ENCODE measurements at places on chromosomes 12 and 14.

GRCh38 chr14:81401420-81402122 is 1.4 kb upstream of the STON2 start:
- no peak for DNase-seq

DNA sequence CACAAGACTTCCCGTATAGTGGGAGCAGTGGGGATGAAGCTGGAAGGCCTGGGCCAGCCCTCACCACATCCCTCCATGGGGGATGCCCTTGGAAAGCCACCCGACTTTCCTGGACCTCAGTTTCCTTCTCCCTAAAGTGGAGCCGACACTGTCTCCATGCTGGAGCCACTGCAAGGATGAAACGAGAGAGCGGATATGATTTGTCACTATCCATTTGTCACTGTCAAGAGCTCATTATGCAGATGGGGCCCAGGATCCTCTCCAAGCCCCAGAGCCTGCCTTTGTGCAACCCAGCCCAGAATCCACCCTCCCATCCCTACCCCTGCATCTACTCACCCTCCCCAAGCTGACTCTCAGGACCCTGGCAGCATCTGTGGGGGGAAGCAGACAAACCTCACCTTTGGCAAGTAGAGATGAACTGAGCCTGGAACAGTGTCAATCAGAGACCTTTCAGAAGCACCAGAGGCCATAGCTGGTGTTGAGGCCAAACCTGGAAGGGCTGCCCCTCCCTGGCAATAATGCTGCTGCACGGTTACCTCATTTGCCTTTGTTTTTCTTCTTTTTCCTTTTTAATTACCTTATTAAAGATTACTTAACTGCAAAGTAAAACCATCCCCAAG is 287.7 kb upstream of the RTL1 start:
- no peak for DNase-seq

DNA sequence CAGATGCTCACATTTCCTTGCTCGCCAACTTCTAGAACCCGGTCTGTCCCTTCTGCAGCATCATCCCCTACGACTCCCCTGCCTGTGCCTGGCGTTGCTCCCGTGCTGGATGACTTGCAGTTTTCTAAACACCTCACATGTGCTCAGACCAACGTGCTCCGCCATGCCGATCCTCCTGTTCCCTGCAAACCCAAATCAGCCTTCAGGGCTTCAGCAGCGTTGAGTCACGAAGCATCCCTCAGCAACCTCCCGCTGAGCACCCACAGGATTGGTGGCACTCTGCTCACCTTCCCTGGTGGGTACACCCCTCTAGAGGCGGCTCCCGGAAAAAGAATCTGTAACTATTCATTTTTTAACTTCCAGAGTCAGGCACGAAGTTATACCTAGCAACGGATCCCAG is 2.8 kb upstream of the PIWIL1 start:
- DNase-seq = no peak

DNA sequence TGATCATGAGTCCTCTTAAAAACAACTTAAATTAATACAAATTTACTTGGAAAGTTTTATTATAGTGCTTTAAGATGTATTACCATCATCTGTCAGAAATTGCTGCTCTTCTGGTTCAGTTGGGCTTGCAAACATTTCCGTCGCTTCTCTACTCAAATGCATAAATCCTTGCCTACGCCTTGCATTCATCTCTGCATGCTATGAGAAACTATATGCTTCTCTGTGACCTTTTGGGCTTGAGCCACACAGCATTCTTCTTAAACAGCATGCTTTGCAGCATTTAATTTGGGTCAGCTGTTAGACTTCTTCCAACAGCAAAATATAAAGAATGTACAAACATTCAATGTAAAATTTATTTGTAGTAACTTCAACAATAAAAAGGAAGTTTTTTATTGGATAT is 305.7 kb upstream of the FLRT2 start:
- no peak for DNase-seq

DNA sequence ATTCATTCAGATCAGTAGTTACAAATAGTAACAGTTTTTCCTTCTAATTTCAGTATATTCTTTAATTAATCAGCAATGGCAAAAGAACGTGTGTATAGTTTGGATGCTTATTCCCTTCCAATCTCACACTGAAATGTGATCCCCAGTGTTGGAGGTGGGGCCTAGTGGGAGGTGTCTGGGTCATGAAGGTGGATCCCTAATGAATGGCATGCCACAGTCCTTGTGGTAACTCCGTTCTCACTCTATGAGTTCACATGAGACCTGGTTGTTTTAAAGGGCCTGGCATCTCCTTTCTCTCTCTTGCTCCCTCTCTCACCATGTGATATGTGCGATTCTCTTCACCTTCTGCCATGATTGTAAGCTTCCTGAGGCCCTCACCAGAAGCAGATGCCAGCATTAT is 18.9 kb upstream of the SYNDIG1L start:
- no peak for DNase-seq

DNA sequence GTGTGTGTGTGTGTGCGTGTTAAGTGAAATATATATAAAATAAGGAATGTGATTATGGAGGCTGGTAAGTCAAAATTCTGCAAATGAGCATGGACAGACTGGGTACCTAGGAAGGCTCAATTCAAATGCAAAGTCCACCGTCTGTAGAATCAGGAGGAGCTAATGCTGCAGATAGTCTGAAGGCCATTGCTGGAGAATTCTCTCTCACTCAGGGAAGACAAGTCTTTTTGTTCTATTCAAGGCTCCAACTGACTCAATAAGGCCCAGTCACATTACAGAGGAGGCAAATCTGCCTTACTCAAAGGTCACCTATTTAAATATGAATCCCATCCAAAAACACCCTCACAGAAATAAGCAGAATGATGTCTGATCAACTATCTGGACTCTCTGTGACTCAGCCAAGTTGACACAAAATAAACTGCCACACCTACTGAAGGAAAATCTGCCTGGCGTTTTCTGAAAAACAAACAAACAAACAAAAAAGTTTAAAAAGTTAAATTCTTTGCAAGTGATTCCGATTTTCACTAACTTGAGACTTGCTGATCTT is 684 bp upstream of the KLRF2 start:
- no peak for DNase-seq

DNA sequence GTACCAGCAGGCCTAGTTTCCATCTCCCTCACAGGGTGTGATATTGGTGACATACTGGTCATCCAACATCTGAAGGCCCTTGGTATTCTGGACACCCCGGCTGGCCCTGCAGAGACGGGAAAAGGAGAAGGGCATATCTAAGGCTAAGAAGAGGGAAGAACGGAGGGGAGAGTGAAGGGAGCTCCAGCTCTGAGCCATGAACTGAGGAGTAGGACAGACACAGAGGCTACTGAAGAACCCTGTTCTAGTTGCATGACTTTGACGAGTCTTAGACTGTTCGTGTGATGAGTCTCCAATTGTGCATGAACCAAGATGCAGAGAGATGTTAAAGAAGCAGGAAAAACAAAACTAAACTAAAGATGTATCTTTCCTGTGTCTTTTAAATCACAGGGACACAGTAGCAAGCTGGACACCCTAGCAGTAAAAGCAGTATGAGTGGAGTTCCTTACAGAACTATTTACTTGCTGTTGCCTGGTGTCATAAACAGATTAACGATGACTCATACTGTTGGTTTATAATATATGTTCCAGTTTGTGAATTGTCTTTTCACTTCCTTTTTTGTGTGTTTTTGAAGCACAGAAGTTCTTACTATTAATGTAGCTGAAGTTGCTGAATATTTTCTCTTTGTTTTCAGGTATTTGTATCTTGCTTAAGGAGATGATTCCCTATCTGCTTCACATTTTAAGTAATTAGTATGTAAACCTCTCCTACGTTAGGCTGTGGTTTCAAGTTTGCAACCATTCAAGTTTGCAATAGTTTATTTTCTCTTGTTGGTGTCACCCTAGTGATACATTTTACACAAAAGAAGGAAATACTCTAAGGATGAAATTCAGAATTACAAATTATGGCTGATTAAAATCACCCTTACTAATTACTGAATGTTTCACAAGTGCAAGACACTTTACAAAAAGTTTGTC is 15.7 kb downstream of the FAR2 start:
- no peak for DNase-seq

DNA sequence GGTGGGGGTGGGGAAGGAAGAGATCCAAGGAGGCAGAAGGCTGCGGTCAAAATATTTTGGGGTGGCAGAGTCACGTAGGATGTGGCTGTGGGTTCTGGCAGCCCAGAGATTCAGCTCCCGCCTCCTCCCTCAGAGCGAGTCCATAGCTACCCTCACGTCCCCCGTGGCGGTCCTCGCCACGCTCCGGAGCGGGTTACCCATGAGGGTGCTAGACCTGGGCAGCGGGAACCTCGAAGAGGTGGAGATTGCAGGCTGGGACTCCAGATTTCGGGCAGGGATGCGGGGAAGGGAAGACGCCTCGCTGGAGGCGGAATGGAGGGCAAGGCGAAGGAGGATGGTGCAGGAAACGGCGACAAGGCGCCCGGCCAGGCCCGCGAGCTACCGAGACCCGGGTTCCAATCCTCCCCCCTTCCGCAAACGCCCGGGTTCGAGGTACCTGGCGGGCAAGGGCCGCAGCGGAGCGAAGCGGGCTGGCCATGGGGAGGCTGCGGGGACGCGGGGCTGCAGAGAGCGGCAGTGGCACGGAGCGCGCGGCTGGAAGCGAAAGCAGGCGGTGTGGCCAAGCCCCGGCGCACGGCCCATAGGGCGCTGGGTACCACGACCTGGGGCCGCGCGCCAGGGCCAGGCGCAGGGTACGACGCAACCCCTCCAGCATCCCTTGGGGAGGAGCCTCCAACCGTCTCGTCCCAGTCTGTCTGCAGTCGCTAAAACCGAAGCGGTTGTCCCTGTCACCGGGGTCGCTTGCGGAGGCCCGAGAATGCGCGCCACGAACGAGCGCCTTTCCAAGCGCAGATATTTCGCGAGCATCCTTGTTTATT is 46.2 kb downstream of the BCAT1 start:
- no peak for DNase-seq

GRCh38 chr12:117844114-117844830 is 124.5 kb downstream of the KSR2 start:
- DNase-seq = no peak

- DNase-seq = no peak
Observed at GRCh38 chr12:132118876-132119275, 25.2 kb downstream of the DDX51 start.

GRCh38 chr12:106140223-106140986 is 1.7 kb upstream of the NUAK1 start:
- no peak for DNase-seq

DNA sequence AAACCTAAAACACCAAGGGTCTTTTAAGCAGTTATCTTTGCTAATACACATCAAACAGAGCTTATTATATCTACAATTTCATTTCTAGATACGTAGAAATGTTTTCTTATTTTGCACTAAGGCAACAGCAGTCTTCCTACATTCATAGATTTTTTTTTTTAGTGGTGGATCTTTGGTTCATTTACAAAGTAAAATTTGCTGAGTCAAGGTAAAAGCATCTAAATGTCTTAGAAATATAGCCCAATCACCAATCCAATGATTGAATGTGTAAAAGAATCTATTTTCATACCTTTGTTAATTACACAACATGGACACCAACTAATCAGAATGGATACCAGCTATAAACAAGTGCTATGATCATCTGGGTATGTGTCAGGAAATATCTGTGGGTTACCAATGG is 272.2 kb upstream of the TMPO start:
- DNase-seq = no peak

GRCh38 chr12:125208942-125209341 is 143.7 kb downstream of the AACS start:
- DNase-seq = no peak

DNA sequence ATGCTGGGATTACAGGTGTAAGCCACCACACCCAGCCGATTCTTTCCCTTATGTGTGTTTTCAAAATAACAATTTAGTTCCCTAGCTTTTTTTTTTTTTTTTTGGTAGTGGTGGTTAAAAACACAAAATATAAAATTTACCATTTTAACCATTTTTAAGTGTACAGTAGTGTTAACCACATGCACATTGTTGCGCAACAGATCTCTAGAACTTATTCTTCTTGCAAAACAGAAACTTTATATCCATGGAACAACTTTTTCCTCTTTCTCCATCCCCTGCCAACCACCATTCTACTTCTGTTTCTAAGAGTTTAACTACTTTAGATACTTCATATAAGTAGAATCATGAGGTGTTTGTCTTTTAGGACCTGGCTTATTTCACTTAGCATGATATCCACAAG is 1.1 kb upstream of the NDUFA12 start:
- DNase-seq = no peak

GRCh38 chr14:50806241-50806933 is 24.6 kb downstream of the NIN start:
- no peak for DNase-seq

DNA sequence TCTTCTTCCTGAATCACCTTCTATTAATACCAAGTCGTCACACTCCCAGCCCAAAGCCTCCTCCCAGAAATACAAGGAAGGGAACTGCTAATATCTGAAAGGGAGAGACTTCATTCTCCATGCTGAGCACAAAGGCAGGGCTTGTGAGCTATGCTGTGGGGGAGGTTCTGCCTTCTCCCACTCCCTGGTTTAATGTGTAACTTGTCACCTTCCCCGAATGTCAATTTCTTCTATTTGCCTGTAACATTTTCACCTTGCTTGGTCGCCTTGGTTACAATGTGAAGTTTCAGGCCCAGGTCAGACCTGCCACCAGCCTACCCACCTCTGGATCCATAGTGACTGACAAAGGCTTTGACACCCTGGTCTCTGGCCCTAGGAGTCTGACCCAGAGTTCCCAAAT is 82.0 kb upstream of the ESRRB start:
- DNase-seq = no peak

DNA sequence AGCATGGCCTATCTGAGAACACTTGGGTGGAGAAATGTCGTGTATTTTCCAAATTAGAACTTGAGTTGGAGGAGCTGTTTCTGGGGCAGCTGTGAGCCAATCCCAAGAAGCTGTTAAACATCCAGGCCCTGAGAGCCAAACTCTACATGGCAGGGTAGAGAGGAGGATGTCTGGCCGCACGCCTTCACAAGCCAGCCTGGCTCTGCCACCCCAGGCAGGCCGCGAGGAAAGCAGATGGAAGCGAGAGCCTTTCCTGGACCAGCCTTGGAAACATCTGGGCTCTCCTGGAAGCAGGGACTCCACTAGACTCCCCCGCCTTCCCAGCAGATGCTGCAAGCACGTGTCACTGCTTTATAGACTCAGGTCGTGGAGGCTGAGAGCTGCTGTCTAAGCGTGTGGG is 312.8 kb upstream of the FKBP4 start:
- no peak for DNase-seq

- no peak for DNase-seq
Observed at GRCh38 chr12:124727922-124728321, 135.7 kb downstream of the SCARB1 start.

DNA sequence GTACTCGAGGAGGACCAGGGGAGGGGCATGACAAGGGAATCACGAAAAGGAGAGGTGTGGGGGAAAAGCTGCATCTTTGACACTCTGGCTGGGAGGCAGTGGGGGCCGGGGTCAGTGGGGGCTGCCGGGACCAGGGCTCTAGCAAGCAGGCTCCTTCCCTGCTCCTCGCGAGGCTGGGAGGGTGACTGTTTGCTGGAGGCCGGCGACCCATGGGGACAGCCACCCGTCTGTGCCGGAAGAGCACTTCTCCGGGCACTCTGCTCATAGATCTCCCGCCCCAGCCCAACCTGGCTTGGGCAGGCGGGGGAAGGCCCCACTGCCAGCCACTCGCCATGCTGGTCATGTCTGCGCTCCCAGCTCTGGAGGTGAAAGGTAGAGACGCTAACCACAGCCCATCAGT is 130.7 kb downstream of the RBM19 start:
- DNase-seq = no peak
